ENCODE measurements at places on chromosomes 3 and 15.
A peak's percentile ranks its signal among the peaks of the same experiment; 100 is the strongest.

DNA sequence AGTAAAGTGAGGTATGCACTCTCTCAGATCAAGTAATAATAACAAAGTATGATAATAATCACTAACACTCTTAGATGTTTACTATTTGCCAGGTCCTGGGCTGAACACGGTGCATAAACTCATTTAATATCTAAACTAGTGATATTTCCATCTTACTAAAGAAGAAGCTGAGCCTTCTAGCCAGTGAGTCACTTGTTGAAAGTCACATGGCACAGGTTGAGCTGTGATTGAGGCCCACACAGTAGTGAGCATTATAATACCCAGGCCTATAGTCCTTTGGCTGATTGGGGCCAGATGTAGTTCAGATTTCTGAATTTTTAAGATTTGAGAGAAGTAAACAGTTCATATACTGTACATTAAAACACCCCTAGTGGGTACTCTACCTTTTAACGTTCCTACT lies 93.2 kb upstream of the CCDC80 start:
- DNase-seq, result peak; percentile 46

- no peak for DNase-seq
Observed at GRCh38 chr3:170865209-170866094, 4.5 kb downstream of the RPL22L1 start.

DNA sequence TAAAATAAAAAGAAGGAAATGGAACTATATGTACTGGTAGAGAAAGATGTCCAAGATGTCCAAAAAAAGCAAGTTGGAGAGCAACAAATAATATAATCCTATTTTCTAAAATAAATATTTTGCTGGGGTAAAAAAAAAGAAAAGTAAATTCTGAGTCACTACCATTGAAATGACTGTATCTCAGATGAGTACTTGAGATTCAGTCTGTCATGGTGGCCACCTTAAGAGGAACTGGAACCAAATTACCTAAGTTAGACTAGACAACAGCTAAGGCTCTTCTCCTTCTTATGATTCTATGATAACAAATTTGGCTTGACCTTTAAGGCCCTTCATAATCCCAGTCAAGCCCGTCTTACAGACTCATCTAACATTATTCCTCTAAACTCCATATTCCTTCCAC lies 270.6 kb upstream of the HES1 start:
- DNase-seq, result no peak

- no peak for DNase-seq
Observed at GRCh38 chr3:183907176-183907575, 22.5 kb upstream of the PARL start.

- peak; percentile 58 for DNase-seq
Observed at GRCh38 chr3:89521328-89521727, 413.9 kb downstream of the EPHA3 start.

GRCh38 chr3:169744366-169745054 lies 20.4 kb downstream of the TERC start:
- peak; percentile 58 for DNase-seq

- no peak for DNase-seq
Observed at GRCh38 chr3:154786724-154787123, 293.4 kb upstream of the MME start.

GRCh38 chr3:46948830-46949671 lies 27.5 kb downstream of the CCDC12 start:
- no peak for DNase-seq

DNA sequence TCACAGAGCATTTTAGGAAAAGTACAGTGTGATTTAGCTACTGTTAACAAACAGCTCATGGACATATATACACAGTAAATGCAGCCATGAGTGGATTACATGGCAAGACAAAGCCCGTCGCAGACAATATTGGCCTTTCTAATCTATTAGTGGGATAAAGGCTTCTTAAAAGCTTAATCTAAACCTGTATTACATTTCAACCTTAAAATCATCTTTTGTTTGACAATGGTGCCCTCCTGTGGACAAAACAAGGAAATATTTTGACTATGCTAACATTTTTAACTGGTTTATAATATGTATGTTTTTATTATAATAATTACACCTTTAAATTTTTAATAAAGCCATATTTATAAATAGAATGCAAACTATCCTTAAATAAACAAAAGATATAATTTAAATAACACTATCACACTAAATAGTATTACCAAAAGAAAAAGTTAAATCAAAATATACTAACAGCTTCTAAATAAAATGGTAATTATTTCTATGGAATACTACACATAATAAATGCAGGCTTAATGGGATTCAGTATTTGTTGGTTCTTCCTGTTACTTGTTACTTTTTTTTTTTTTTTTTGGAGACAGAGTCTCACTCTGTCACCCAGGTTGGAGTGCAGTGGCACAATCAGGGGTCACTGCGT lies 38.6 kb downstream of the TAFA4 start:
- peak; percentile 66 for DNase-seq

- no peak for DNase-seq
Observed at GRCh38 chr3:108487439-108487838, 23.0 kb downstream of the MYH15 start.
